Glomerular endothelial cell (primary cell): ENCODE measurements at places on chromosomes 12 and 14. TPM values are rescaled to one million over a fixed set of nuclear protein-coding genes. Genes with fewer than 3 reads are reported as not detected.

KCNH3 gene
- total RNA-seq = not detected in 2 replicates

GAPDH gene
- total RNA-seq = 4,807 and 5,799 TPM in 2 replicates

BCAT1 gene
- 117 and 130 TPM in 2 replicates for total RNA-seq

RACGAP1 gene
- total RNA-seq = 10.2 and 15.7 TPM in 2 replicates

KRT6A gene
- total RNA-seq = not detected in 2 replicates

DPPA3 gene
- total RNA-seq = not detected in 2 replicates
